ENCODE measurements at places on chromosomes 1 and 21.

- no peak for DNase-seq
Measured at GRCh38 chr1:24084050-24084449, 27.9 kb downstream of the MYOM3 start.

DNA sequence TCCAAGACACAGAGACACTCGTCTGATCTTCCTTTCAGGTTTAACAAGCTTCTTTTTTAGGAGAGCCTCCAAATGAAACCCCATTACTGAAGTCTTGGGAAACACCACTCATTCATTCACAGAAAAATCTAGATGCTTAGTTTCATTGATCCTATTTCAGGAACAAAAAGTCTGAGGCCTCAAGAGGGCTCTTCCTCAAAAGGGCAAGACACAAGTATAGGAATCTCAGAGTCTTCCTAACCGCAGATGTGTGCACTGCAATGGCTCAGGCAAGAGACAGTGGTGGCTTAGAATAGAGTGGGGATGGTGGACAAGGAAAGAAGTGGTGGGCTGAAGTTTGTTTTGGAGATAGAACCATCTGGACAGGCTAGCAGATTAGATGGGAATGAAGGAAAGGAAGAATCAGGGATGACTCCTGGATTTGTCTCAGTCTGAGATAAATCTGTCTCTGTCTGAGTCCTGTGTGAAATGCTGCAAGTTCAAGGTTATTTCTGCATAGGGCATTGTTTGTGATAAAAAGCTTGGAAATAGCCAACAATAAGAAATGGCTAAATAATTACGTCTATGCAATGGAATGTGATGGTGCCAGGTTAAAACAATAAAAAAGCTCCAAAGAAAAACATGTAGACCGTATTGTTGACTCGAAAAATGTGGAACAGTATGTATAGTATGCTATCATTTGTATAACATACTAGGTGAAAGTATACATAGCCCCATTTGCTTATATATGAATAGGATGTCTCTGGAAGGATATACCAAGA, 8.9 kb upstream of the CTSE start:
- no peak for DNase-seq

DNA sequence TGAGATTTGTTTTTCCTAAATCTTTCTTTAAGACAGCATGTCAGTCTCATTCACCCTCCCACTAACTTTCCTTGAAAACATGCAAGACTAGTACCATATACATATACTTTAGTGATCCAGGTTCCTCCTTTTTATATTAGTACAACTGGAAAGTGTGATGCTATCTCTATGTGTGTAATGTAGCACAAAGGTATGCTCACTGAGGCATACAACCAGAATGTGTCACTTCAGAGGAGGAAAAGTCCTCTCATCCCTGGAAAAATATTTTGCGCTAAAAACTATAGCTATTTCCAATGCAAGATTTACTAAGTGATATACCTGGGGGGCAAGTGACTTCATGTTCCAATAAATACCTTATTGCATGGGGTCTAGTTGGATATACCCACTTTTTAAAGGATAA, 45.9 kb downstream of the BARHL2 start:
- DNase-seq: no peak

DNA sequence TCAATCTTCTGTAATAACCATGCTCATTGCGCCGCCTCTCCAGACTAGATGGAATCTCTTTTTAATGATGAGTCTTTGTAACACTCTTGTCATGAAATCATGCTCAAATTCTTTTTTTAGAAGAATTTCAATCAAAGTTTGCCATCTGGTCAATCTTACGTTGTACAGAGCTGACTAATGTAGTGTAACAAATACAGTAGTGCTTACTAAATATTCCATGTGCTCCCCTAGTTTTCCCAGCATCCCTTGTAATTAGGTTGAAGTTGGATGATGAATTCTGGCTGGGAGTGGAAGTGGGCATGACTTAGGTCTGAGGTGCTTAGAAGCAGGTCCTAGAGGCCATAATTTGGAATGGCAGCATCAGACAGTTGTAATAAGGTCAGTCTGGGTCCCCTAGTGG, 309.1 kb upstream of the SNX7 start:
- DNase-seq: no peak

- DNase-seq: no peak
Measured at GRCh38 chr1:234969011-234969441, 159.6 kb downstream of the TOMM20 start.

GRCh38 chr1:33515112-33515511, 42.7 kb downstream of the ZSCAN20 start:
- no peak for DNase-seq

DNA sequence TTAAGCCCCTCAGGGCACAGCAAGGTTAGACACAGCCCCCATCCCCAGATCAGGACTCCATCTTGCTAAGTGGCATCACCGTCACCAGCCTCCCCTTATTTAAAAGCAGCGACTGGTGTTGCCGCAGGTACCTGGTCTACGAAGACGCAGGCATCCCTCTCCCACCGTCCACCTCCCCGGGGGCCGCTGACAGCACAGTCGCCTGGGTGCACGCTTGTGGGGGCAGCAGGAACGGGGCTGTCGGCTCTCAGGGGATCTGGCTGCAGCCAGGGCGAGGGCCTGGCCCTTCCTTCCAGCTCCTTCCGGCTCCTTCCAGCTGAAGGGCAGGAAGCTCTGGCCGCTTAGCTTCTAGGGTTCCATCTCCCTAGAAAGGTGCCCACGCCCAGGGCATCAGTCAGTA, 17.6 kb upstream of the CCDC27 start:
- no peak for DNase-seq
